Foreskin melanocyte (primary cell): ENCODE measurements at places on chromosomes 7 and 10.
A peak's percentile ranks its signal among the peaks of the same experiment; 100 is the strongest.

DNA sequence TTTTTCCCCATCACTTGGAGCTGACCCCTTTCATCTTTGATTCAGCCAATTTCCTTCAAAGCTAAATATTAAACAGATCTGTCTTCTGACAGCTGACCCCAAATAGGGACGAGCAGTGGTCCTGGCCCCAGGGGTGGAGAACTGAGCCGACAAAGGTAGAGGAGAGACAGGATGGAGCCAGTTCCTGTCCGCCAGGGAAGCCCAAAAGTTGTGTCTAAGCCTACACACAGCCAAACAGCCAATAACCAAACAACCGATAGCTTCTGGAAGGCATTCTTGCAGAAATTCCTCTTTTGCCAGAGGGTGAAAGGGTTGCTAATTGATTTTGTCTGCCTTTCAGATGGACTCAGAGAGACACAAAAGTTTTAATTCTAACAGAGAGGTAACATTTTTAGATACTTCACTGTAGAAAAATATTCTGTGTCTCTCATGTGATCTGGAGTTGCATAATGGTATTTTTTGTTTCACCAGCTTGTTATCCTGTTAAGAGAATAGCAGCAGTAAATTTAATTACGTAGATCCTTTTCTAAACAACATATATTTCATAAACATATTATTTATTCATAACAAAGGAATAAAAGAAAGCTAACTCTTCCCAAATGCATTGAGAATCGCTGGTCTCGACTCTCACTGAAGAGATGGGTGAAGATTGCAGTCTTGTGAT lies 161.7 kb upstream of the LYZL1 start:
- peak; percentile 81 for DNase-seq

- peak; percentile 3 for DNase-seq
These were observed 750.1 kb upstream of the SORCS1 start for GRCh38 chr10:107914450-107915214.

- no peak for DNase-seq
These were observed 1.3 kb downstream of the HOXA7 start for GRCh38 chr7:27154901-27155815.

- no peak for DNase-seq
These were observed 184.1 kb downstream of the BICC1 start for GRCh38 chr10:58696736-58697135.

DNA sequence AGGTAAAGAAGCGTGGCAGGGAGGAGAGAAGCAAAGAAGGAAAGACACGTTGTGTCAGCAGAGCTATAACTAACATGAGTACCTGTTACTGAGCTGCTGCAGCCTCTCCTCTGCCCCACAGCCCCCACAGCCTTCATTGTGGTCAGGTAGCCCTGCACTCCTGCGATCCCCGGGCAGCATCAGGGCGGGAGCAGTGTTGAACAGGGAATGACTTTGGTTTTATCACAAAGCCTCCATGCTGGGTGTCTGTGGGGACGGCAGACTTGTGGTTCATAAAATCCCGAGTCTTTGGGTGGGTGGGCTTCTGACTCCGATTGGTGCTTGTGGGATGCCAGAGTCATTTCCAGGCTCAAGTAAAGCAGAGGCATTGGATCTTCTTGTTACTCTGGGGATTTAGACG lies 14.8 kb upstream of the PRKAG2 start:
- no peak for DNase-seq

DNA sequence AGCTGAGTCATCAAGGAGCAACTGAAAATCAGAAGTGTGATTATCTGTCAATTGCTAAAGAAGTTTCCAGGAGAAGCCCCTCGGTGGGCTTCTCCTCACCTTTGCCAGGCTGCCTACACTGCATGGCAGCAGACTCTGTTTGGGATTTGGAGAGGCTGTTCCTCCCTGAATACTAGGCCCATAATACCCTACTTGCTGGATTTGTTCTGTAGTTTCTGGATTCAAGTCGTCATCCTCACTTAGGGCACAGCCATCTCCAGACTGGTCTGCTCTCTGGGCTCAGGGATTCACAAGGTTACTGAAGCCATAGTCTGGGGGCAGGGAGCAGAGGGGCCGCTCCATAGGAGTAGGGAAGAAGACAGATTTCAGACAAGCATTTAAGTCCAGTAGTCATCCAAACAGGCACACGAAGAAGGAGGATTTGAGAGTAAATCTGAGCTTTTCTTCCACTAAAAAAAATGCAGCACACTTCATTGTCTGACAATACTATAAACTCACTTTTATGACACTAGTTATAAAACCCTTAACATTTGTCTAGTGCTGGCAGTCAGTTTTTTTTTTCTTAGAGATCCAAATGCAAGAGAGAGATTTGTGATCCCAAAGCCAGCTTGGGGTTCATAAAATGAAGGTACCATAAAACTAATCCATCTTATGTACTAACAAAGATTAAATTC lies 723.3 kb downstream of the GRID1 start:
- no peak for DNase-seq

DNA sequence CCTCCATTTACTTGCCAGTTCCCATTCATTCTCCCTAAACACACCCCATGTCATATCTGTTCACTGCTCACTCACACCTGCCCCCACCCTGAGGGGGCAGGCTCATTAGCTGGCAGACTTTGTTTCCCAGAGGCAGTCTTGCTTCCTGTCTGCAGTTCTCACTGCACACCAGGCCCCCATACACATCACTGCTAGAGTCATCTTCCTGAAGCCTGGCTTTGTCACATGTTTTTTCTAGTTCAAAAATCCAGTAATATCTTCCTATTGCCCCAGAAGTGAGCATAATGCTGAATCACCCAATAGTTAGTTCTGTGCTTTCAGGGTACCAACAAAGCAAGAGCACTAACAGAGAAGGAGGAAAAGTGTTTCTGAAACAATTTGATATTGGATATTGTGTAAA lies 1.9 kb downstream of the LRRC72 start:
- DNase-seq, result no peak

DNA sequence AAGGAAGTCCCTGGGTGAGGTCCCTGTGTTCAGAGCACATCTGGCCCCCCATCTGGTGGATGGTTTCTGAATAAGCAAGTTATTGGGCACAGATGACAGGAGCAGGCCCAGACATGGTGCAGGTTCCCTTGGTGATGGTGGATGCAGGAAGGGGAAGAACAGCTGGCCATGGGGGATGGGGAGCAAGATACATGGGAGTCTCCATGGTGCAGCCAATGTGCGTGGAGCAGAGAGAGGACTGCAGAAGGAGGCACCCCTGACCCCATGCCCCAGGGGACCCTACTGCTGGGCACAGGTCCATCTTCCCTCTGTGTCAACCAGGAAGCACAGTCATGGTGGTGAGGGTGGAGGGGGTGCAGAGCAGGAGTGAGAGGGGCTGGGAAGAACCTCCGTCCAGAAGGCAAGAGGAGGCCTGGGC lies 43.8 kb upstream of the RABGEF1 start:
- no peak for DNase-seq

DNA sequence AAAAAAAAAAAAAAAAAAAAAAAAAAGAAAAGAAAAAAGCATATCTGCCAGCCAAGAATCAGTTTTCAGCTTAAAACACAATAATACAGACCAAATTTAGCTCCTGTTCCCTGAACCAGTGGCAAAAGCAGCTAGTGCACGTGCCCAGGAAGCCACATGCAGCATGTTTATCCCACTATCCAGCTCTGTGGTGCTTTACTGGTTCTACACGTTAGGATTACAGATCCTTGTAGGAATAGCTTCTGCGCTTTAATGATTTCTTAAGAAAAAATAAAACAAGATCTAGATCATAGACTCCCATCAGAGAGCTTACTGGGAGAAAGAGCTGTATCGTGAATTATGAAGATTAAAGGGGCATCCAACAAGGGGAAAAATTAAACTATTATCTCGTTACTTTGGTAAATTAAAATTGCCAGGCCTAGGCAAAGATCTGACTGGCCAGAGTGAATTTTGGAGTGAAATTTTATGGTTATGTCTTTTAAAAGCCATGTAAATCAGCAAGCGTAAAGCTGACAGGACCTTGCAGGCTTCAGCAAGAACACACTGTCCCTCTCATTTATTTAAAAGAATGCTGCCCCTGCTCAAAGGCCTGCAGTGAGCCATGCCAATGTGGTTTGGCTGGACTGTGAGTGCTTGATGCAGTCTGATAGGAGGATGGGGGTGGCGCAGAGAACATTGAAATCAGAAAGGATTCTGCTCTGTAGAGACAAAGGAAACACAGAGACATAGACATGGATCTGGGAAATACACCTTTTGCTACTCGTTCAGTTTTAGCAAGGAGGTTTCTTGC lies 177.3 kb upstream of the PHYHIPL start:
- peak; percentile 51 for DNase-seq

DNA sequence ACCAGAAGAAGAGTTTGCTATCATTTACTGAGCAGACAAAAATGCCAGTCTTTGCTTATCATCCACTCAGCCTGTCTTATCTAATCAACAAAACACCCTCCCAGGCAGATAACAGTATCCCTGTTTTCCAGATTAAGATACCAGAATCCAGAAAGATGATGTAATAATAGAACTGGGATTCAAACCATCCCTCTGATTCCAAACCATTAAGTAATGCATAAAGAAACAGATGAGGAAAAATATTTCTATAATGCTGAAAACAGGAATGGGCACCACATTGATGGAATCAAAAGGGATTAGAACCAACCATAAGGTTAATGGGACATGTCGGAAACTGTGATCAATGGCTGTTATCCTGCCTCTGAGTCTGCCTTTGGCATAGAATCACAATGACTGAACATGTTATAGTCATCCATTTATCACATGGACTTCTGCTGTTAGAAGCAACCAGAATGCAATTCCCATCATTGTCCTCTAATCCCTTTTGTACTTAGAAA lies 92.1 kb upstream of the RSU1 start:
- no peak for DNase-seq

- no peak for DNase-seq
These were observed 62.0 kb downstream of the BBS9 start for GRCh38 chr7:33191340-33191739.

DNA sequence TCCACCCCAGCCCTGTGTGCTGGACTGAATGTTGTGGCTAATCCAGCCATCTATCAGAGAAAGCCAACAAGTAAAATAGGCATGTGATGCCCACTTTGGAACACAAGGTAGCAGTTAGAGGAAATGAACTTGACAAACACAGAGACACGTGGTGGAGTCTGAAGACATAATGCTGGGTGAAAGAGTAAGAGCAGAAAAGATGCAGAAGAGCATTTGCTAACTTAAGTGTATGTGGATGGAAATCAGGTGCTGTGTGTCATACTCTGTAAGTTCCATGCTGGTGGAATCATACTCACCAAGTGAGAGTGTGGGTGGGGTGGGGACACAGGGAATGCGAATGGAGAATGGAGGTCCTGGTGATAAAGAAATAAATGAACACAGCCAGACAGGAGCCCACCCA lies 22.8 kb downstream of the WDFY4 start:
- no peak for DNase-seq

DNA sequence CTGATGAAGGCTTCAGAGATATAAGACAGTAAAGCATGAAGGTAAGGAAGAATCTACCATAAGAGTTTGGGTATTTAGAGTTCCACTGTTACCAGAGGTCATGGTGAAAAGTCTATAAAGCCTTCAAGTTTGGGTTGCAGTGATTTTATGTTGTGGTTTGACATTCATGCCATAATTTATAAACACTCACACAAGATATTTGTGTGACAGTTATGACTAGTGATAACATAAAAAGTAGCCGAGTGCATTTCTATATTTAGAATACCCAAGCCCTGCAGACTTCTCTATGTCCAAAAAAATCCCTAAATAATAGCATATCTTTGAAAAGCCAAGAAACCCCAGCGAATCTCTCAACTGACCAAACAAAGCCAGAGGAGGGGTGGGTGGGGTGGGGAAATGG lies 229.9 kb downstream of the CXCL12 start:
- DNase-seq, result no peak

DNA sequence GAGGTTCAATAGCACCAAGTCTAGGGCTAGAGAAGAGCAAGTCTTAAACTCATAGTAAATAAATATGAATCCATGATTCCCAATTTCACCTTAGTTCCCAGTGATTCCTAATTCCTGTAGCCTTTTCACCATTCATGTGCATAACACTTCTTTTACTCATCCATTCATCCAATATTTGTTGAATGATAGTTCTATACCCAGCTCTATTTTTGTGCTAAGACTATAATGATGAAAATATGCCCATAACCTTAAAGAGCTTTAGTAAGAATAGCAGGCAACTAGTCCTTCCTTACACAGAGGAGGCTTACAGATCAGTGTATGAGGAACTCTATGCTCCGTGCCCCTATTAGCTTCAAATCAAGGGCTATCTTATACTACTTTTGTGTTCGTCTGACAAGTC lies 280.2 kb upstream of the CHRM2 start:
- no peak for DNase-seq

DNA sequence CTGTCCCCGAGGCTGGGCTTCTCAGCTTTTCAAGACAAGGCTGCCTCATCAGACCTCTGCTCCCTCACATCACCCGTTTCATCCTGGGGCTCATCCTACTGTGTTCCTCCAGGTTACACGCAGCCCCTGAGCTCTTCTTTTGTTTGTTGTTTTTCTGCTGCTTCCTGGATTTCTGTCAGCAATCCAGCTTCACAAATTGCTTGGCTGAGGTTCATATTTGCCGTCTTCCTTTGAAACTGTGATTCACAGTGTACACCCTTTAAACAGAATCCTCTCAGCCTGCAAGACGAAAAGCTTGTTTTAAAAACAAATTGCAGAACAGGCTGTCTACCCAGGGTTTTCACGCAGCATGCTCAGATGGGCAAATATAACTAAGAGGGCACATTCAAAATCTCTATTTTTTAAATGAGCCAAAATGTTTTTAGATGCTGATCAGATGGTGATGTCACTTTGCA lies 39.1 kb upstream of the PARD3 start:
- DNase-seq, result peak; percentile 17

GRCh38 chr10:56212951-56213350 lies 148.1 kb downstream of the ZWINT start:
- no peak for DNase-seq

DNA sequence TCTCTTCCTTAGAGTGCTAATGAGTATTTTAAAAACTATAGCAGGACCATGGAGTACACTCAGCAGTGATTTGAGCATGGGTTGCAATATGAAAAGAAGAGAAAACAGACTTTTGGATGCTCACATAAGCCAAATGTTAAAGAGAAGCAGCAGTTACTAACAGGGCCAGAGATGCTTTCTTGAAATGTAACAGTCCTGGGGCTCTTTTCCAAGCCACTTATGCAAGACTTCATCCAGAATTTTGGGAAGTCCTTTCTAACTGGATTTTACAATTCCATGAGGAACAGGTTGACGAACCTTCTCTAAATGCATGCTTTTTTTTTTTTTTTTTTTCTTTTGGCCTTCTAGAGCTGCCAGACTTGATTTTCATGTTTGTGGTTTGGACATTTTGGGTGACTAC lies 282.0 kb downstream of the SEC23IP start:
- DNase-seq, result no peak

GRCh38 chr10:68832601-68833000 lies 5.3 kb downstream of the STOX1 start:
- no peak for DNase-seq

- DNase-seq, result no peak
These were observed 38.0 kb upstream of the TMEM72 start for GRCh38 chr10:44873160-44873559.

- DNase-seq, result no peak
These were observed 59.4 kb upstream of the COL13A1 start for GRCh38 chr10:69742356-69742695.

DNA sequence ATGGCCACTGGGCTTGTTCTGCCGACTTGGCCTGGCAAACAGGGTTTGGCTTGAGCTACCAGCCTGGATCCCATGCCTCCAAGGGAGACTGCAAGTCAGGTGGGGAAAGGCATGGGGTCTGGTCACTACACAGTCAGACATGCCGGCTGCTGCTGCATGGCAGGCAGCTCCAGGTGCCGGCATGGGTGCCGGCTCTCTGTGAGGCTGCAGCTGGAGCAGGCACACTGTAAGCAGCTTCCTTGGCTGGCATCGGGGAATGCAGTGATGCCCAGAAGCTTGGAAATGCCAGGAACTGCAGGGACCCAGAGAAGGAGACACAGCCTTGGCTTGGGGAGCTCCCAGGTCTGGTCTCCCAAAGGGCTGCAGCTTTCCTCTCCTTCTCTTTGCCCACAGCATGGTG lies 305.5 kb upstream of the NRG3 start:
- DNase-seq, result no peak
